ENCODE measurements at places on chromosomes 3 and 15. TPM values are rescaled to one million over a fixed set of nuclear protein-coding genes. Genes with fewer than 3 reads are reported as not detected.

Gene C3orf20
- total RNA-seq, result under 0.01 TPM

Gene CLEC3B
- 0.65 TPM for total RNA-seq

Gene CCDC33
- total RNA-seq, result not detected

Gene OR4M2
- not detected for total RNA-seq

Gene ECT2
- 22.8 TPM for total RNA-seq

Gene KLHL6
- 0.26 TPM for total RNA-seq

Gene GRK7
- not detected for total RNA-seq

Gene CCDC39
- not detected for total RNA-seq

Gene ASB14
- total RNA-seq, result not detected

Data from dermis lymphatic vessel endothelial cell (primary cell).